ENCODE measurements at places on chromosomes 7 and 10. TPM values are rescaled to one million over a fixed set of nuclear protein-coding genes. Genes with fewer than 3 reads are reported as not detected.
A peak's percentile ranks its signal among the peaks of the same experiment; 100 is the strongest.

GRCh38 chr10:127326883-127327282 is 130.5 kb upstream of the INSYN2A start:
- no peak for DNase-seq

- DNase-seq = no peak
Measured at GRCh38 chr10:75398692-75399460, 2.7 kb downstream of the ZNF503 start.

- peak; percentile 65 for DNase-seq
Measured at GRCh38 chr7:8035647-8036518, 67.3 kb downstream of the GLCCI1 start.

DNA sequence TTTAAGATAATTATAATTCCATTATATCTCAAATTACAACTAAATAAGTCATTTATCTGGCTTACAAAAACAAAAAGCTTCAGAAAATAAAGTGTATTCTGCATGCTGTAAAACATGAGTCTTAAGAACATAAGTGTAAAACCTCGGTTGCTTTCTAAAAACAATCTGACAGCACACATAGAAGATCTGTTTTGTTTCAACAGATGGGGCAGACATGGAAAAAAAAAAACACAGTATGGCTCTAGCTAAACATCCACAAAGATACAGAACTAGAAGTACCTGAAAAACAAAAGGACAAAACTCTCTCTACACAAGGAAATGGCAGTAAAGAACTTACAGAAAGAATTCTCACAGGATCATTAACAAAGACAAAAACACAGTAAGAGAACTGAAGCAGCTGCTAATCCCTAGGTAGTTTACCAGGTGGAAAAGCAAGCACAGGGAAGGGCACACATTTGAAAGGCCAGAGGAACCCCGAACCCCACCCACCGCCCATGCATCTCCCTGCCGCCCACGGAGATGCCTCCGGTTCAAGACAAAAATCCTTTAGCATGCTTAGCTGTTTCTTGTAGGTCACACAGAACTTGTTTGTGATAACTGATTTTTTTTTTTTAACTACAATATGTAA is 42.5 kb downstream of the DLD start:
- DNase-seq = no peak

Gene MPP7
- 21.6 TPM for total RNA-seq

Measured in lung microvascular endothelial cell (primary cell).